ENCODE measurements at places on chromosomes 16 and 17.

GRCh38 chr16:22210285-22210684, 4.2 kb downstream of the EEF2K start:
- DNase-seq = no peak

- DNase-seq = no peak
Observed at GRCh38 chr16:10100829-10101228, 81.4 kb downstream of the GRIN2A start.

GRCh38 chr17:57401556-57402488, 145.5 kb downstream of the MSI2 start:
- DNase-seq = no peak

GRCh38 chr17:28747051-28747691, 3.4 kb downstream of the TRAF4 start:
- DNase-seq = peak; percentile 39

DNA sequence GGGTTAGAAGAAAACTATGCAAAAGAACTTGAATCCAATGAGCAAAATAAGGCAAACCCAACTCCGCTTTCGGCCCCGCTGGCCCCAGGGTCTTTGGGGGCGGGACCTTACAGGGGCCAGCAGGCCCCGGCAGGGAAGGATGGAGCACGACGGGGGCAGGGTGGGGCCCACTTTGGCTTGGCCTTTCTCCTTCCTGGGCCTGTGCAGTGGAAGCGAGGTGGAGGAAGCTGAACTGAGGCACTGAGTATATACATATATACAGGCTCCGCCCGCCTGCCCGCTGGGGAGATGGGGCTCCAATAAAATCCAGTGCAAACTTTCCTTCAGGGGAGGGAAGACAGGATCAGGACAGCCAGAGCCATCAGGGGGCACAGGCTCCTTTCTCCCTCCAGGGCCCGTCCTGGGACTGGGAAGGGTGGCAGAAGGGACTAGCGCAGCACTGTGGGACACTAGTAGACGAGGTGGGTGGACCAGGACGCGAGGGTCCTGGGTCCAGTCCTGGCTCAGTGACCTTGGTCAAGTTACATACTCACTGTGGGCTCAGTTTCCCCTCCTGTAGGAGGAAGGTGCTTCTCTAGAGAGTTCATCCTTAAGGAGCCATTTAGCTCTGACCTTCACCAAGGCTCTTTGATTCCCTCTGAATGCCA, 20.9 kb upstream of the MPO start:
- no peak for DNase-seq

DNA sequence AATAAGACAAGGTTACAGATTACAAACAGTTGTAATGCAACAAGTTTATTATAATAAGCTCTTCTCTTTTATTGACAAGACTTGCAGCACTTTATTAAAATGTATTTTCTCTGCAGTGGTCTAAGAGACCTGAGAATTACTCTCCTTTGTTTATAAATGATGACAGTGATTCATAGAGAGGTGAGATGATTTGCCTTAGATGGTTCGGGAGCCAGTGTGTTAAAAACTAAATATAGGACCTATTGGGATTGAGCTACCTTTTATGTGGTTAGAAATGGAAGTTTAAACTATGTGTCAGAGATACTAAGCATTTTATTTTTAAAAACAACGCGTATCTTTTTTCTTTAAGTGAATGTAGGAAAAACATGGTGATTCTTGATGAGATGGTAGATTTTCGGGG, 2.9 kb upstream of the KRTAP3-3 start:
- DNase-seq = no peak

DNA sequence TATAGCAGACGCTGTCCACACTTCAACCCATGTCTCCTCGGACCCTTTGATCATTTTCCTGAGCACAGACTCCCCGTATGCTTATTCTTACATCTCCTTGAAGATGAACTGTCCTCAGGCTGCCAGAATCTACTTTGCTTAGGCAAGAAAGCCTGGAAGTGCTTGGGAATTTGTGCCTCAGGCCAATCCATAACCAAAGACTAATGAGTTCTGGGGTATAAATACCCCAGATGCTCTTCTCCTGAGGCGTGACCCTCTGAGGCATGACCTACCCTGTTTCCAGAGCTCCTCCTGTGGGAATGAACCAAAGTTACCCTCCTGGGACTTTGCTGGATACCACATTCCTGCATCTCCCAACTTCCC, 10.1 kb upstream of the TEKT3 start:
- DNase-seq = no peak
